ENCODE measurements at places on chromosomes 5 and 9.

- no peak for DNase-seq
These were observed 19.3 kb upstream of the GRAMD2B start for GRCh38 chr5:126403876-126404275.

GRCh38 chr9:127899128-127899943 lies at the start of gene ST6GALNAC6:
Gene ST6GALNAC6, minus strand, starts transcription at chr9:127899603. Its CDS starts 1,622 bp downstream, at chr9:127897981.
- DNase-seq: peak; percentile 86

- DNase-seq: peak; percentile 58
These were observed 100.9 kb upstream of the PTGER4 start for GRCh38 chr5:40578501-40579451.

DNA sequence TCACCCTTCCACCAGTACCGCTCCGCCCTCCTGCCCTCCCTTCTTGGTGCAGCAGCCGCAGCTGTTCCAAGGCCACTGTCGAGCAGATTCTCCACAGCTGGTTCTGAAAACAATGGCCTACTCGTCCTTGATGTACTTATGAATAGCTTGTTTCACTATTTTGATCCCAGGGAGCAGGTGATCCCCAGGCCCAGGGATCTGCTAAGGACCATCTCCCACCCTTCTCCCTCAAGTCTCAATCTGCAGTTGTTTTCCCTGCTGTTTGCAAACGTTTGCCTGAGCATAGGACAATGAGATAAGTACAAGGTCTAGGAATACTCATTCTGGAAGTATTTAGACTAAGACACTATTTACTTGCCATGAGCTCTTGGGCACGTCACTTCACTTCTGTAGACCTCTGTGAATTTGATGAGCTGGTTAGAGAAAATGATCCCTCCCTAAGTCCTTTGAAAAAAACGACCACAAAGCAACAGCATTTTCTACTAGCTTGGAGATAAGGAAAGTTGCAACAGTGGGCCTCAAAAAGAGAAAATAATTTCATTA lies 1.8 kb downstream of the LURAP1L start:
- no peak for DNase-seq

DNA sequence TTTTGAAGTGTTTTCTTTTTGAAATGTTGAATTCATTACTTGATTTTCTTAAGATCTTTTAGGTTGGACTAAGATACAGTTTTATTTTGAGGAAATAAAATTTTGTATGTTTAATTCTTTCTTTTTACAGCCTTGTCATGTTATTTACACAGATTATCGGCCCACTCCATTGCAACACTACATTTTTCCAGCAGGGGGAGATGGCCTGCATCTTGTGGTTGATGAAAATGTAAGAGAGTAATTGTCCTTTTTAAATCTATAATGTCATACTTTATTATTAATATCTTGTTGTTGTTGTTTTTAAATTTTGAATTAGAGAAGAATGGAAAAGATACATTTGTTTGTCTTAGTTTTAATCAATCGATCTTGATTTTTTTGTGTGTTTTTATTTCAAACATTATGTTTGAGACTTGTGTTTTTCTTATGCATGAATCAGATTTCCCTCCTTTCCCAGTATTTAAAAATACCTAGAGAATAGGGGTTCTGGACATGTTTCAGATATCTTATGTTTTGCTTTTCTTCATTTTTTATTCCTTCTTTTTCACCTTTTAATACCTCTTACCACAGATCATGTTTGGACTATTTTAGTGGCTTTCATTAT lies 36.7 kb downstream of the MTREX start:
- DNase-seq: peak; percentile 61

DNA sequence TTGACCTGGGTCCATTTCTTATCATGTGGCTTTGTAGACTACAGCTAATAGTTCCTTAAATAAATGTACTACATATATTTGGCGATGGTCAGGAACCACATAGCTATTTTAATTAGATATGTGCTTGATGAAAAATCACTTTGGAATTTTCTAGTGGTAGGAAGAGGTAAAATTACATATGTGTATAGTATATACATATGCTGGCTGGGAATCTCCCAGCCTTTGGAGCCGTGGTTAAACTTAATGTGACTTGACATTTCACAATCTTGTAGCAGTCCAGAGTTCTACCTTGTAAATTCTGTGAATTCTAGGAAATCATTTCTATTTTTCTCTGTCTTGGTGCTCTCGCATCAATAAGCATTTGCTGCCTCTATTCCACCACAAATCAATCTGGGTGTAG lies 565.0 kb downstream of the DMRTA1 start:
- no peak for DNase-seq

- DNase-seq: no peak
These were observed 3.3 kb upstream of the LCN2 start for GRCh38 chr9:128145951-128146351.

GRCh38 chr5:10680876-10681481 lies 80.1 kb downstream of the DAP start:
- no peak for DNase-seq

GRCh38 chr5:143400541-143401226 lies 2.8 kb downstream of the NR3C1 start:
- DNase-seq: no peak

- DNase-seq: peak; percentile 10
These were observed 507 bp downstream of the CTNND2 start for GRCh38 chr5:11903614-11904264.

- DNase-seq: no peak
These were observed 52.2 kb downstream of the CDC42SE2 start for GRCh38 chr5:131316026-131316425.

DNA sequence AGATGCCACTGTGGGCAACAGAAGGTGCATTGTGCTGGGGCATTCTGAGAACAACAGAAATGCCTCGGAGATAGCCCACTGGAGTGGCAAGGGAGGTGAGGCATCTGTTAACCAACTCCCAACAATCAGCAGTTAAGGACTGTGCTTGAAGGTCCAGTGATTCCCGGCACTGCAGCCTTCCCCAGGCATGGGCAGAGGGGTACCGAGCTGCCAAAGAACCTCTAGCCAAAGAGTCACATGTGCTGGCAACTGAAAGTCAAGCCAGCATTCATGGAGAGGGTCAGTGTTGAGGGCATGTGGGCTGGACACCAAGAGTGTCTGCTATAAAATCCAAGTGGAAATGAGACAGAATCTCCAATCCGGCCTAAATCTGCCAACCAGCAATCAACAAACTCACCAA lies 149.6 kb downstream of the ASTN2 start:
- DNase-seq: no peak

DNA sequence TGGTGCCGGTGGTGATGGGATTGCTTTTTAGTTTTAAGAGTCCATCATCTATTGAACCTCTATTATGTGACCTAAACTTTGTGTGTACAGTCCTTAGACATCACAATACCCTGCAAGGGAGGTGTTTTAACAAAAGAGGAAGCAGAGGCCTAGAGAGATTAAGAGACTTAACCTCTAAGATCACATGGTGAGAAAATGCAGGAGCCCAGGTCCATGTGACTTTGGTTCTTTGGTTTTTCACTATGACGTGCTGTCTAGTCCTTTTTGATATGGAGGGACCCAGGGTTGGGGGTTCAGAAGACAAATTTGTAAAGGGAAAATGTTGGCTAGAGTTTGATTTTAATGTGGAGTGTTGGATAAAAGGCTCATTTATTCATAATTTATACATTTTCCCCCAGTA lies 34.1 kb upstream of the TRMT10B start:
- no peak for DNase-seq

- DNase-seq: no peak
These were observed 285.6 kb downstream of the FANCC start for GRCh38 chr9:95031711-95032461.

- DNase-seq: no peak
These were observed 368.0 kb upstream of the IRX2 start for GRCh38 chr5:3119435-3119834.

DNA sequence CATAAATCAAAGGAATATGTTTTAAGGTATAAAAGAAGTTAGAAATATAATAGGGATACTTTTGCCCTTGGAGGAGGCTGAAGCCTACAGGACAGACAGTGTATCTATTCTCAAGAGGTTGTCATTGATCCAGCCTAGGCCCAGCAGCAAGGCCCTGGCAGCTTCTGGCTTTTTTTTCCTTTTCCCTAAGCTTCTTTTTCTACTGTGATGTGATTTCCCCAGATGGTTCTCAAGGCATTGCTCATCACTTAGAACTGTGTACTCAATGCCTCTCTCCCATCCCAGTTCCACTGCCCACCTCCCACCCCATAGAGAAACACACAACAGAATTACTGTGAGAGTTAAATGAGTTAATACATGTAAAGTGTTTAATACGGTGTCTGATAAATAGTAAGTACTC lies 88.6 kb downstream of the SLC44A1 start:
- DNase-seq: no peak

DNA sequence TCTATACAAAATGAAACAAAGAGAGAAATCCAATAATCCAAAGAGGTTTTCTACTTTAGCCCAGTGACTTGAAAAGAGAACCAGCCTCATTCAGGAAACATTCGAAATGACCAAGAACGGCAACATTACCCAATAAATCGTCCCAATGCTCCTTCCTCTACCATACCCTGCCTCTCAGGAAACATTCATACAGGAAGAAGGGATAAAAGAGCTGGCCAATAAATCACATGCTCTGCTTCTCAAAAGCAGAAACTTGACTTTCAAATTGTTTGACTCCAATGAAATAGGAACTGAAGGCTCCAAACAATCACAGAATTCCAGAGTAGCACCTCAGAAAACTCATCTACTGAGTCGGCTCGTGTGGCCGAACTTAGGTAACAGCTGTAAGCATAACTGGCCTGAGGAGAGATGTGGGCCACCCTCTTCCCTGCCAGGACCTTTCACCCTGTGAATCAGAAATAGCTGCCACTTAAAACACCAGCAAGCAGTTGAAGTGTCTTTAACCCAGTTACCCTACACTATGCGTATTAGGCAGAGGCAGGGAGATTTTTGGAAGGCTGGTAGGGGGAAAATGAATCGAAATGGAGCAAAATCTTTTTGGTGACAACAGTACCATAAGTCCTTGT lies 14.6 kb downstream of the ARL15 start:
- DNase-seq: peak; percentile 82

GRCh38 chr5:95048628-95049027 lies 236.3 kb downstream of the MCTP1 start:
- peak; percentile 37 for DNase-seq

GRCh38 chr9:96281641-96282040 lies 20.3 kb downstream of the HSD17B3 start:
- DNase-seq: no peak

- no peak for DNase-seq
These were observed 7.1 kb upstream of the UNC5A start for GRCh38 chr5:176803068-176803942.

DNA sequence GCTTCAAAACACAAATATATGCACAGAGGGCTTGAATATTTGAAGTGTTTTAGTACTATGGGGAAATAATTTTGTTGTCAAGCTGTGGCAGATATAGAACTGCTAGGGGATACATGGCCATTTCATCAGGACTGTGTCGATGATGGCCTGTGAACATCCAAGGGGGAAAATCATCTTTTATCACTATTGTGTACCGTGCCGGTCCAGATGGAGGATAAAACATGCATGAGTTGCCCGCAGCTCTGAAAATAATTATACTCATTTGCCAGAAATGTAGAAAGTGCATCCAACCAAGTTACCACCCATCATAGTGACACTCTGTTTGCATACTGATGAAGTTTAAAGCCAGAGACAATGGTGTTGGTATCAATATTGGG lies 405.9 kb downstream of the ZSWIM6 start:
- no peak for DNase-seq

DNA sequence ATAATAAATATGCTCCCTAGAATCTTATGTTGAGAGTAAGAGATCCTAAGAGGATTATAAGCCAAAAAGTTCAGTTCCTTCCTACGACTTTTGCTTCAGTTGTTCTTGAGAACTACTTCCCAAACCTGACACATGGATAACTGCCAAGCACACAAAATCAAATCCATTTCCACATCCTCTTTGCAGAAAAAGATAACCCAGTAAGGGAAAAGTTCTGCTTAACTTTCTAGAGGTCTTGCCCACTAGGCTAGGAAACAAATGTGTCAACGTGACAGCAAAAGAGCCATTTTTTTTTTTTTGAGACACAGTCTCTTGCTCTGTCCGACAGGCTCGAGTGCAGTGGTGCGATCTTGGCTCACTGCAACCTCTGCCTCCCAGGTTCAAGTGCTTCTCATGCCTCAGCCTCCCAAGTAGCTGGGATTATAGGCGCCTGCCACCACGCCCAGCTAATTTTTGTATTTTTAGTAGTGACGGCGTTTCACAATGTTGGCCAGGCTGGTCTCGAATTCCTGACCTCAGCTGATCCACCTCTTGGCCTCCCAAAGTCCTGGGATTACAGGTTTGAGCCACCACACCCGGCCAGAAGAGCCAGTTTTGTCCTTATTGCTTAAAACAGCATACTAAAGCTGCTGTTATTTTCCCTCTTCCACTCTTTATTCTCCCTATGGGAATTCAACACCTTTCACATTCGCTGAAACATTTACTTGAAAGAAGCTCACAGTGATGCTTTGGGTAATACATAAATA lies 24.2 kb downstream of the CSNK1A1 start:
- DNase-seq: peak; percentile 42

DNA sequence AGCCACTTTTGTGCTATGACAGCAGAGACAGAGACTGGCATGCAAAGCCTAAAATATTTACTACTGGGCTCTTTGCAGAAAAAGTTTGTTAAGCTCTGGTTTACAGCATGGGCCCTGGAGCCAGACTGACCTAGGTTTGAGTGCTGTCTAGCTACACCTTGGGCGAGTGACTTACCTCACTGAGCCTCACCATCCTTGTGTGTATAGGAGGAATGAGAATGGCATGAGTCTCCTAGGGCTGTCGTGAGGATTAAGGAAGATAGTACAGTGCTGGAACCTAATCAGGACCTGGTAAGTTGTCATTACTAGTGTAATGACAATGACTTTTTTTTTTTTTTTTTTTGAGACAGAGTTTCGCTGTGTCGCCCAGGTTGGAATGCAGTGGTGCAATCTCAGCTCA lies 65.2 kb downstream of the MSX2 start:
- DNase-seq: no peak

DNA sequence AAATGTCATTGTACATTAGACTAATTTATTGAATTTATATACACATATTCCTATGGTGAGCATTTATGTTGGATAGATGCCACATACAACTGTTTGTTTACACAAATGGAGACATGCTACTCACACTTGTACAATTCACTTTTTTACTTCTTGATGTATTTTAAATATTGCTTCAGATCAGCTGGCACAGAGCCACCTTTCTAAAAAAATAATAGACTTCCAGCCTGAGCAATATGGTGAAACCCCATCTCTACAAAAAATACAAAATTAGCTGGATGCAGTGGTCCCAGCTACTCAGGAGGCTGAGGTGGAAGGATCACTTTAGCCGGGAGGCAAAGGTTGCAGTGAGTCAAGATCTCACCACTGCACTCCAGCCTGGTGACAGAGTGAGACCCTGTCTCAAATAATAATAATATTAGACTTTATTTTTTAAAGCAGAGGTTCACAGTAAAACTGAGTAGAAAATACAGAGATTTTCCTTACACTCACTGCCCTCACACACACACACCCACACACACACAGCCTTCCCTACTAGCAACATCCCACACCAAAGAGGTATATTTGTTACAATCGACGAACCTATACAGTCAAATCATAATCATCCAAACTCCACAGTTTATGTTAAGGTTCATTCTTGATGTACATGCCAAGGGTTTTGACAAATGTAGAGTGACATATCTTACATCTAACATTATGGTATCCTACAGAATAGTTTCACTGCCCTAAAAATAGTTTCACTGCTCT lies 16.5 kb upstream of the ADRB2 start:
- no peak for DNase-seq

Measured in inflammatory macrophage (primary cell).